Large intestine (tissue), 12 donors: ENCODE measurements at places on chromosomes 2 and 18. TPM values are rescaled to one million over a fixed set of nuclear protein-coding genes. Genes with fewer than 3 reads are reported as not detected.

DNA sequence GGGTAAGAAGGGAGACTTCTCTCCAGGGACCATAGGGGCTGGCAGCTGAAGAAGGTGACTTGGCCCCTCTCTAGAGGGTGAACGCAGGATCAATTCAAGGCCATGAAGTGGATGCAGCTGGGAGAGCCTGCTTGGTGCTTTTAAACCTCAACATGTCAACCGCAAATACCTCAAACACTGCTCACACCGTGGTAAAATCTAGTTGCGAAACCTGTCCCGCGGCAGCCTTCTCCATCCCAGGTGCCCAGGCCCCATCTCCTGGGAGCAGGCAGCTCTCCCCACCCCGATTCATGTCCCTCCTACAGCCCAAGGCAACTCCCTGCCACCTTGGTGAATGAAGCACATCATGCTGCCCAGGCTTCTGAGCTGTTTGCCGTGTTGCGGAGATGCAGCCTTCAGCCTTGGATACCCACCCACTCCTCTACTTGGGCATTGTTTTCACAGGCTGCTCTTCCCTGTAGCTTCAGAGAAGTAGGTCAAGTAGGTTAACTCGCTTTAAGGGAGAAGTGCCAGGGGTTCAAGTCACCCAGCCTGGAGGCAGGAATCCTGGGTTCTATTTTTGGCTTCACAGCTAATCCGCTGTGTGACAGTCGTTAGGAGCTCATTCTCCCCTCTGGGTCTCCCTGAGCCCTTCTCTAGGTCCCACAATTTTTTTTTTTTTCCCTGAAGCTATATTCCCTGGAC lies 6.2 kb upstream of the EFR3B start:
- no peaks in the 10 kb centered on the region for H3K36me3 ChIP-seq
- DNase-seq: no peak
- no peaks in the 10 kb centered on the region for H3K4me1 ChIP-seq
- no peak overlapping the region for H3K4me3 ChIP-seq

- H3K4me3 ChIP-seq: no peak overlapping the region
- DNase-seq: no peak
- no peaks in the 10 kb centered on the region for H3K27me3 ChIP-seq
- no peaks in the 10 kb centered on the region for H3K4me1 ChIP-seq
- H3K27ac ChIP-seq: no peak overlapping the region
These were observed 256.7 kb downstream of the HAUS1 start for GRCh38 chr18:46360866-46361265.

DNA sequence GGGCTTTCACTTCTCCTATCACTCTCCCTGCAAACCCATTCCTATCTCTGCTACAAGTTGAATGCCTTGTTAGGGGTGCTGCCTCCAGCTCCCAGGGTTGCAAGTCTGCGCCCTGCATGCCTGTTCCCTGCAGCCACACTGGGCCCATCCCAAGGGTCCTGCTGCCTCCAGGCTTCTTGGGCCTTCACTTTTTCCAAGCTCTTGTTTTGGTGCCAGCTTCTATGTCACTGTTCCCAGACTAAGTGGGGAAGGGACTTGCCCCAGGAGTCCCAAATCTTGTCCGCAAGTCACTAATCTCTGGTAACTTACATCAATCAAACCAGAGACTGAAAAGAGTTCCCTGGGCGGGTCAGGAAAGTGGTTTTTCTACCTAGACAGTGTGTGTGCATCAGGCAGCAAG lies 65.4 kb downstream of the ZCCHC2 start:
- H3K27ac ChIP-seq: no peak overlapping the region
- DNase-seq: no peak
- H3K4me3 ChIP-seq: no peak overlapping the region
- no peaks in the 10 kb centered on the region for H3K27me3 ChIP-seq

DNA sequence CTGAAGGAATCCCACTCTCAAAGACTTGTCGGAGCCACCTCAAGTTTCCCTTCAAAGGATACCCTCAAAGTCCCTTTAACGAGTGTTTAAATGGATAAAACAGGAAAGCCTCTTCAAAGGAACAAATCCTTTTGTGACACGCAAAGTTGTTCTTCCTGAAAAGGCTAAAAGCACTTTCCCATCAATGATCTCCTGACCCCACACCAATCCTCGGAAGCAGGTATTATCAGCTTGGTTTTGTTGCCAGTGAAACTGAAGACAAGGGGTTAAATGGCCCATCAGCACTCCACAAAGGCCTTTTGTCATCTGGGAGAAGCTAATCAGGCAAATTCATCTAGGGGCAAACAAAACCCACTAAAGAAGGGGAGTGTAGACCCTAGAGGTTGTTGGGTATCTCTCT lies 418.0 kb upstream of the ID2 start:
- H3K27ac ChIP-seq: no peak overlapping the region
- DNase-seq: no peak
- no peaks in the 10 kb centered on the region for H3K4me1 ChIP-seq
- H3K27me3 ChIP-seq: no peaks in the 10 kb centered on the region
- H3K36me3 ChIP-seq: no peaks in the 10 kb centered on the region

DNA sequence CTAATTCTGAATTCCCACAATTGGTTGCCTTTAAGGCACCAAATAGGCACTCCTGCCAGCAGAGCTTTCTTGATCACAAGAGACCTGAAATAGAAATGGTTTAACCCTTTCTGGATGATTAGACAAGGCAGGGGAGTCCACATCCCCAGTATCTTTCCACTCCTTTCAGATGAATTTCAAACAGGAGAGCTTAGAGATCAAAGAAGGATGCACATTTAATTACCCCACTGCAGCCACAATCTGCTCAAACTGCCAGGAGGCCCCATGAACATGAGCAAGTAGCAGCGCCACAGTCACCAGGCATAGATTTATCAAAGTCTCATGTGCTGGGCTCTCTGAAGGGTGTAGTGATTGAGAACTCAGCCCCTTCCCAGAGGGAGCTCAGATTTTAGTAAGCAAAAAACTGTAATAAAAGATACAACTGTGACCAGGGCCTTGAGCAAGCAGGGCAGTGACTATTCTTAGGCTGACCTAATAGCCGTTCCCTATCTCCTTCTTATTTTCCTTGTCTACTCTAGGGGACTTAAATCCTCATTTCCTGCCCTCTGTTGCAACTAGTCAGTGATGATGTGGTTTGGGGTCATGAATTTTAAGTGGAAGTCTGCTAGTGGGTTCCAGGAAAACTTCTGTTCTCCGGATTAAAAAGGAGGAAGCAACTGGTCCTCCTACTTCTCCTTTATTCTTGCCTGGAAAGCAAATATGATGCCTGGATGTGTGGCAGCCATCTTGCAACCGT lies 53.7 kb downstream of the SLC4A3 start:
- H3K4me1 ChIP-seq: peaks cover 2% of the 10 kb centered on the region
- no peaks in the 10 kb centered on the region for H3K36me3 ChIP-seq
- DNase-seq: no peak
- H3K27ac ChIP-seq: no peak overlapping the region

DNA sequence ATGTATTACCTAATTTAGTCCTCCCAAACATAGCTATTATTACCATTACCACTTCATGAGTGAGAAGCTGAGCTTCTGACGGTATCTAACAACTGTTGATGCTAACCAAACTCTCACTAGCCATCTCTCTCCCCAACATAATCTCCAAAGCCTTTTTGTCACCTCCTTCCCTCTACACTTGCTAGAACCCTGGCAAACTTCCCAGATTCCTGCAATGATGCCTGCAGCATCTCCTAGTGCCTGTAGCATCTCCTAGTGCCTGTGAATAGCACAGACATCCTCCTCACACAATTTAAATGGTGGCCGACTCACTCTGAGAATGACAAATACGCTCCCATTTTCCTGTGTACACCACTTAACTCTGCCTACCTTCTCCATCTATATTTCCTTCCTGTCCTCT lies 126.7 kb downstream of the STK39 start:
- H3K4me3 ChIP-seq: no peak overlapping the region
- no peaks in the 10 kb centered on the region for H3K27me3 ChIP-seq
- no peak overlapping the region for H3K27ac ChIP-seq
- H3K36me3 ChIP-seq: peaks cover 17% of the 10 kb centered on the region

Gene MC5R
- polyA plus RNA-seq: 0.66 TPM

DNA sequence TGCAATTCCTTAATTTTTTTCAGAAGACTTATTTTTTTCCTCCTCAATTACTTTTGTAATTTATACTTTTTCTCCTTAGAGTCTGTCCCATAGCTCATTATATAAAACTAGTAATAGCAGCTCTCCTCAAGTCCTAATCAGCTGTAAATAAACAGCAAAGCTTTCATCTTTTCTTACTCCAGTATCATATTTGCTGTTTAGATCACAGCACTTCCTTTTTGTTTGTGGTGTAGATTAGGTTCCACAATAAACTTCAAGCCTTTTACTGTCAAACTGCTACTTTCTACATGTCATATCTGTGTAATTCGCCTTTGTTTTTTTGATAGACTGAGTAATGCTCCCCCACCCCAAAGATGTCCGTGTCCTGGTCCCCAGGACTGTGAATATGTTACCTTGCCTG lies 25.5 kb downstream of the GCG start:
- DNase-seq: no peak
- H3K27ac ChIP-seq: no peak overlapping the region
- H3K36me3 ChIP-seq: no peaks in the 10 kb centered on the region
- H3K4me3 ChIP-seq: no peak overlapping the region
- no peaks in the 10 kb centered on the region for H3K4me1 ChIP-seq

DNA sequence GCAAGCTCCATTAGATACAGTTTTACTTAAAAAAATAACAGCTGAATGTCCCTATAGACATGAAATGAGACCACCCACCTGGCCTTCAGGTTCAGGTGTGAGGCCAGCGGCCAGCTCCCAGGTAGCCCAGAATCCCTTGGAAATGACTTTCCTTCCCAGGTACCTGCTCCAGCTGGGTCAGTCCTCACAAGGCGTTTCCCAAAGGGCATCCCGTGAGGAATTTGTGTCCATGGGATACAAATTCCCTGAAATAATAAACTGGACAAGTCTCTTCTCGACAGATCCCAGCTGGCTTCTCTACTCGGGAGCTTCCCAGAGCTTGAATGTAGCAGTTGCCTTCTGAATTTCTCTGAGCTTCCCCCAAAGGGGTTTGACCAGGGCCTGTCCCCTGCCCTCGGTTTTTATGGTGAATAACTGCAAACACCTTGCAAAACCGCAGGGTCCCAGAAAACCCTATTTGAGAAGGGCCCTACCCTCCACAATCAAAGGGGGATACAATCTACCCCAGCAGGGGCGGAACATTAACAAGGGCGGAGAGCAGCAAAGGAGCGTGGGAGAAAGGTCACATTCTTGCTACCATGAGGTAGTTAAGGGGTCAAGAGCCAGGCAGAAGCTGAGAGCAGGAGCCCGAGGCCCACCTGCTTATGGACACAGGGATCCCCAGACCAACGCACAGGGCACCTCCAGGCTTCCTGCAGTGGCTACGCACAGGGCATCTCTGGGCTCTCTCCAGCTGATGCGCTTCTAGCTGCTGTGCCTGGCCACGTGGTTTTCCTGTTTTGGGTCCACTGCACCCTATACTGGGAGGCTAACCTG lies 107.7 kb downstream of the HDAC4 start:
- no peaks in the 10 kb centered on the region for H3K27me3 ChIP-seq
- H3K36me3 ChIP-seq: no peaks in the 10 kb centered on the region
- H3K4me1 ChIP-seq: peaks cover 37% of the 10 kb centered on the region
- no peak for DNase-seq
- no peak overlapping the region for H3K27ac ChIP-seq

Gene KIAA2012
- polyA plus RNA-seq: 0.28 TPM

DNA sequence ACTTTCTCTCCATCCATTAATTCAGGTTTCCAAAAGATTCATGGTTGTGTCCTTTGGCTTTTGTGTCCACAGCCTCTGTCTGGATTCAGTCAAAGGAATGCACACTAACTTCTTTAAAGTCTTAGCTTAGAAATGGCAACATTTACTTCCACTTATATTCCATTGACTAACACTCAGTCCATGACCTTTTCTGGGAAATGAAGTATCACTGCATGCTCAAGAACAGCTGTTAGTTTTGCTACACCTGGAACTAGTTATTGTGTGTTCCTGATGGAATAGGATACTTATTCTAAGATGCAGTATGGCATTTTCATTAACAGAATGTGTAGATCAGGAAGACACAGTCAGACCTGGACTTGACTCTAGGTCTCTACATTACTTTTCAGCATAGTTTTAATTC lies 88.8 kb downstream of the KYNU start:
- no peak for DNase-seq
- no peak overlapping the region for H3K27ac ChIP-seq
- no peaks in the 10 kb centered on the region for H3K36me3 ChIP-seq
- H3K4me1 ChIP-seq: no peaks in the 10 kb centered on the region

DNA sequence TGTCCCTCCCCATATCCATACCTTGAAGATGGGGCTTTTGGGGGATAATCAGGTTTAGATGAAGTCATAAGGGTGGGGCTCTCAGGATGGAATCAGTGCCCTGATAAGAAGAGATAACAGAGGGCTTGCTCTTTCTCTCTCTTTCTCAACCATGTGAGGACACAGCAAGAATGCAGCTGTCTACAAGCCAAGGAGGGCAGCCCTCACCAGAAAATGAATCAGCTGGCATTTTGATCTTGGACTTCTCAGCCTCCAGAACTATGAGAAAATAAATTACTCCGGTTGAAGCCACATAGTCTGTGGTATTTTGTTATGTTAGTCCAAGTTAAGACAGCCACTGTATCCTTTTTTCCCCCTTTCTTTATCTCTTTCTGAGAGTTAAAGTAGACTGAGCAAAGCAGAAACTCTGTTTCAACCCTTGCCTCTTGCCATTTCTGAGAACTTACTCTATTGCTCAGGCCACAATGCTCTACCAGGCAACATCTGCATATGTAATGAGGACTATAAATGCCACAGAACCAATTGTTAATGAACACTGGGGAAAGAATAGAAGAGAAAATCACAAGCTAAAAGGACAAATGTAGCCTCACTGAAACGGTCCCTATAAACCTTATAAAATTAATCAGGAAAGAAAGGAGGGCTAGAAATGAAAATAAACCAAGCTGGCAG lies 56.9 kb downstream of the SRBD1 start:
- H3K36me3 ChIP-seq: peaks cover 3% of the 10 kb centered on the region
- no peak overlapping the region for H3K4me3 ChIP-seq
- no peaks in the 10 kb centered on the region for H3K4me1 ChIP-seq
- H3K27me3 ChIP-seq: no peaks in the 10 kb centered on the region
- H3K27ac ChIP-seq: no peak overlapping the region
- no peak for DNase-seq

DNA sequence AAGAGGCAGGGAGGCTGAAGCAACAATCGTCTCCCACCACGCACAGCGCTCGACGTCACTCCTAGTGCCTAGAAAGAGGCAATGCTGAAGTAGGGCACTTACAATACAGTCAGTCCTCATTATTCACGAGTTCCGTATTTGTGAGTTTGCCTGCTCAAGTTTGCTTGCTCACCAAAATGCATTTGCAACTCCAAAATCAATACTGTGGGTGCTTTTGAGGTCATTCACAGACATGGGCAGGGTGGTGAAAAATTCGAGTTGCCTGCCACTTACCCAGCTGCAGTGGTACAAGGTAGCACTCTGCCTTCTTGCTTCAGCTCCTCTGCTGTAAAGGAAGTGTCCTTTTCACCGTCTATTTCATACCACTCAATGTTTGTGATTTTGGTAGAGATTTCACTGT lies 113.7 kb upstream of the NCK2 start:
- DNase-seq: no peak
- no peak overlapping the region for H3K27ac ChIP-seq
- no peaks in the 10 kb centered on the region for H3K36me3 ChIP-seq
- no peak overlapping the region for H3K4me3 ChIP-seq
- no peaks in the 10 kb centered on the region for H3K27me3 ChIP-seq
- H3K4me1 ChIP-seq: peaks cover 2% of the 10 kb centered on the region

GRCh38 chr2:9017411-9017810 lies 13.9 kb upstream of the MBOAT2 start:
- peaks cover 9% of the 10 kb centered on the region for H3K27me3 ChIP-seq
- H3K36me3 ChIP-seq: no peaks in the 10 kb centered on the region
- H3K27ac ChIP-seq: no peak overlapping the region
- H3K4me3 ChIP-seq: no peak overlapping the region
- DNase-seq: no peak
